ENCODE measurements at places on chromosomes 7 and 10.

DNA sequence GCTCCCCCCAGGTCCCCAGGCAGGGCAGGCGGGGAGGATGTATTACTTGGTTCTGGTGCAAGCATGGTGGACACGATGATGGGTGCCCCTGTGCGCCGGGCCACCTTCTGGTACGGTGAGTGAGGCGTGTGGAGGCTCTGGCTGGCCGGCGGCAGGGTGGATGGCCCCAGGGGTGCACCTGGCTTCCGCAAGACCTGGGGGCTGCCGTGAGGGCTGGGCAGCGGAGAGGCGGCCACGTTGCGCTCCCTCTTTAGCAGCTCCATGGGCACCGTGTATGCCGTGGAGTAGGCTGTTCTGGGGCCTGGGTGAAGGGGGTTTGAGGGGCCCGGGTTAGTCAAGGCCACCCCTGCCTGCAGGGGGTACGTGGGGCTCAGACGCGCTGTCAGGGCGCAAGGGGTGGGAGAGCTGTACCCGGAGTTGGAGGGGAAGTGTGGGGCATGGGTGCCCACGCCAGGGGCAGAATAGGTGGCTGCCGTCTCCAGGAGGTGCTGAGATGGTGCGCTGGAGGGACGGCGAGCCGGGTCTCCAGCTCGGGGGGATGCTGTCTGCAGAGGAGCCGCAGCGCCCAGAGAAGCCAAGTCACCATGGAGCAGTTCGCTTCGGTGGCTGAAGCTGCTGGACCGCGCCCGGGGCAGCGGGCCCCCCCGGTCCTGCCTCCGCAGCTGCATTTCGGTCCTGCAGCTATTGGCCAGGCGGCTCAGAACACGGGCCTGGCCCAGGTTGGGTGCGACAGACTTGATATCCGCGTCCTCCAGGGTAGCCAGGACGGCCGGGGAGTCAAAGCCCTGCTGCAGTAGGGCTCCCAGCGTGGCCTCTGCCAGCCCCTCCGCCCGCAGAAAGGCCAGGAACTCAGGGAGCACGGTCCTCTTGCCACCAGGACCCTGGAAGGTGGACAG lies 84.4 kb downstream of the ZRANB1 start:
- H3K36me3 ChIP-seq, result peaks cover 25% of the 10 kb centered on the region
- DNase-seq, result no peak
- peaks cover 13% of the 10 kb centered on the region for H3K4me1 ChIP-seq
- H3K27me3 ChIP-seq, result no peaks in the 10 kb centered on the region

GRCh38 chr7:39623732-39624441 lies 515 bp downstream of the RALA start:
- H3K36me3 ChIP-seq, result no peaks in the 10 kb centered on the region
- no peaks in the 10 kb centered on the region for H3K27me3 ChIP-seq
- peak overlapping the region; percentile 79 for H3K4me3 ChIP-seq
- peak overlapping the region; percentile 93 for H3K27ac ChIP-seq

GRCh38 chr7:86968618-86969017 lies 90.8 kb downstream of the ELAPOR2 start:
- no peaks in the 10 kb centered on the region for H3K4me1 ChIP-seq

DNA sequence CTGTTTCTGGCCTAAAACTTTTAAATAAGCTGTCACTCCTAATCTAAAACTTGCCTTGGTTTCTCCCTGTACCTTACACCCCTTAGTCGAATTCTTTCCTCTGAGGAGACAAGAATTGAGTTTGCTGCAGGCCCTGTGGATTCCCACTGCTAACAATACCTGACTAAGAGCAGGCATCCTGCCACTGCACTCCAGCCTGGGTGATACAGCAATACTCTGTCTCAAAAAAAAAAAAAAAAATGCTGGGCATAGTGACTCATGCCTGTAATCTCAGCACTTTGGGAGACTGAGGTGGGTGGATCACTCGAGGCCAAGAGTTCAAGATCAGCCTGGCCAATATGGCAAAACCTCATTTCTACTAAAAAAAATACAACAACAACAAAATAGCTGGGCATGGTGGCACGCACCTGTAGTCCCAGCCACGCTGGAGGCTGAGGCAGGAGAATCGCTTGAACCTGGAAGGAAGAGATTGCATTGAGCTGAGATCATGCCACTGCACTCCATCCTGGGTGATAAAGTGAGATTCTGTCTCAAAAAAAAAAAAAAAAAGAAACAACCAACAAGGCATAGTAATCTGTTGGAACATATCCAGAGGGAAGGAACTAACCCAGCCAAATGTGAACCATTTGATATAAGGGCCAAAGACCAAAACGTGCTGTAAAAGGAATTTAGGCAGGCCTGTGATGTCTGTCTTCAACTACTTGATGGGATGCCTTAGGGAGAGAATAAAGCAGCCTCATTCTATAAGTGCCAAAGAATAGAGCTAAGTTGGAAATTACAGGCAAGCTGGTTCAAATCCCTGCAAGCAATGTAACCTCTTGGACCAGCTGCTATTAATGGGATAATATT lies 732.7 kb upstream of the AUTS2 start:
- H3K27ac ChIP-seq, result no peak overlapping the region
- H3K4me3 ChIP-seq, result no peak overlapping the region
- H3K27me3 ChIP-seq, result no peaks in the 10 kb centered on the region
- no peak for DNase-seq

- no peaks in the 10 kb centered on the region for H3K27me3 ChIP-seq
- H3K4me3 ChIP-seq, result no peak overlapping the region
- peaks cover 12% of the 10 kb centered on the region for H3K4me1 ChIP-seq
- no peak for DNase-seq
- H3K27ac ChIP-seq, result no peak overlapping the region
Observed at GRCh38 chr7:5578495-5578894, 154.9 kb upstream of the TNRC18 start.

DNA sequence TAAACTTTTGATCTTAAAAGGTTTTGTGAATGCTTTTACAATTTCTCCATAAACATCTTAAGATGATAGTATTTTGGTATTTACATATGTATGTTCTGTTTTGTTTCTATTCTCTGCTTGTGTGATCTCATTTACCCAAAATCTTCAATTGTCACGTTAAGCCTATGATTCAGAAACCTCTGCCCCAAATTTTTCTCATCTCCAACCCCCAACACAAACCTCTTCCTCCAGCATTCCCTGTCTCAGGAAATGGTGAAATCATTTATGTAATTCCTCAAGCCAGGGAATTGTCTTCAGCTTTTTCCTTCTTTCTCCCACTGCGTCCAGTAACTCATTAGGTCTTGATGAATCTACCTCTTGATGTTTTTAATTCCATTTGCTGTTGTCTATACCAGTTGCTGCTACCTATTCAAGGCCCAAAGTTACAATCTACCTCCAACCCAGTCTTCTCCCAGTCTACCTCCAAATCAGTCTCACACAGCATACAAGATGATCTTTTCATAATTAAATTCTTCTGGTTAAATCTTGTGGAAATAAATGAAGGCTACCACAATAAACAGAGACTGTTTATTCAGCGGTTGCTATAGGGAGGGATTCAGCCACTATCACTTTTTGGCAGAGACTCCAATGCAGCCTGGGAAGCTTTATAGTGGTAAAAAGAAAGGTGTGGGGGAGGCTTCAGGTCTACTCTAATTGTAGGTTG lies 5.8 kb downstream of the CFAP69 start:
- no peak for DNase-seq
- H3K27ac ChIP-seq, result peak overlapping the region; percentile 55
- H3K4me1 ChIP-seq, result peaks cover 4% of the 10 kb centered on the region
- H3K4me3 ChIP-seq, result no peak overlapping the region
- no peaks in the 10 kb centered on the region for H3K36me3 ChIP-seq

DNA sequence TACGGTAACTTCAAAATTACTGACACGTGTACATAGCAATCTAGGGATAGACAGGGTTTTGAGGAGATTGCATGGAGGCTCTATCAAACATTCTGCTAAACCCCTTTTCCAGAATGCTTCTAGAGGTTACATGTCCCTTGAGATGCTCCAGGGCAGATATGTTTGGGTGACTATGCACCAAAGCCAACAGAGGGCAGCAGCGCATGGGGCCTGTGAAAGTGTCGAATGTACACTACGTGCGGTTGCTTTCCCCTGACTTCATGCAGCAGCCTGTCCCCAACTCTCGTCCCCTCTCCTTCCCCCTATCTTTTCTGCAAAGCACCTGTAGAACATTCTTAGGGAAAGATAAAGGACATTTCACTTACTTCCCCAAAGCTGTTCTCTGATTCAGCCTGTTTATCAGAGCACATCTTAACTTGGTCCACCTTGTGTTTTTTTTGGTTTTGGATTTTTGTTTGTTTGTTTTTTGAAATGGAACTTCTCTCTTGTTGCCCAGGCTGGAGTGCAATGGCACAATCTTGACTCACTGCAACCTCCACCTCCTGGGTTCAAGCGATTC lies 90.2 kb downstream of the UBE3C start:
- no peaks in the 10 kb centered on the region for H3K4me1 ChIP-seq
- H3K4me3 ChIP-seq, result no peak overlapping the region
- peaks cover 91% of the 10 kb centered on the region for H3K36me3 ChIP-seq
- no peak overlapping the region for H3K27ac ChIP-seq

GRCh38 chr7:82395147-82395546 lies 48.4 kb downstream of the CACNA2D1 start:
- no peak overlapping the region for H3K27ac ChIP-seq
- no peaks in the 10 kb centered on the region for H3K4me1 ChIP-seq
- no peak overlapping the region for H3K4me3 ChIP-seq
- H3K36me3 ChIP-seq, result no peaks in the 10 kb centered on the region

DNA sequence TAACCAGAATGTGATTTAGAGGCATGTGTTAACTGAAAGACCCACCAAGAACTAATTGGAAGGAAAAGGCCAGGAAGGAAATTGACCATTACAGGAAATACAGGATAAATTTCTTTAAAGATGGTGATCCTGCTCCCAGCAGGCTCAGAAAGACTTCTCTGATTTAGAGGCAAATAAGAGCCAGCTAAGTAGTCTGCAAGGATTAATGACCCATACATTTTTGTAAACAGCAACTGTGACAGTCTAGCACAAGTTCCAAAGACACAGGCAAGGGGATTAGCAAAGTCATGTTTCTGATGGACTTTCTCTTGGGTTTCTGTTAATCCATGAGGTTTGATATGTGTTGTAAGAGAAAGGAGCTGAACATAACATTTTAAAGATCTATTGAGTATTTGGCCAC lies 425.0 kb downstream of the HTR7 start:
- no peak for DNase-seq
- no peaks in the 10 kb centered on the region for H3K36me3 ChIP-seq
- H3K27ac ChIP-seq, result no peak overlapping the region
- no peaks in the 10 kb centered on the region for H3K27me3 ChIP-seq
- H3K4me1 ChIP-seq, result no peaks in the 10 kb centered on the region
- H3K4me3 ChIP-seq, result no peak overlapping the region

DNA sequence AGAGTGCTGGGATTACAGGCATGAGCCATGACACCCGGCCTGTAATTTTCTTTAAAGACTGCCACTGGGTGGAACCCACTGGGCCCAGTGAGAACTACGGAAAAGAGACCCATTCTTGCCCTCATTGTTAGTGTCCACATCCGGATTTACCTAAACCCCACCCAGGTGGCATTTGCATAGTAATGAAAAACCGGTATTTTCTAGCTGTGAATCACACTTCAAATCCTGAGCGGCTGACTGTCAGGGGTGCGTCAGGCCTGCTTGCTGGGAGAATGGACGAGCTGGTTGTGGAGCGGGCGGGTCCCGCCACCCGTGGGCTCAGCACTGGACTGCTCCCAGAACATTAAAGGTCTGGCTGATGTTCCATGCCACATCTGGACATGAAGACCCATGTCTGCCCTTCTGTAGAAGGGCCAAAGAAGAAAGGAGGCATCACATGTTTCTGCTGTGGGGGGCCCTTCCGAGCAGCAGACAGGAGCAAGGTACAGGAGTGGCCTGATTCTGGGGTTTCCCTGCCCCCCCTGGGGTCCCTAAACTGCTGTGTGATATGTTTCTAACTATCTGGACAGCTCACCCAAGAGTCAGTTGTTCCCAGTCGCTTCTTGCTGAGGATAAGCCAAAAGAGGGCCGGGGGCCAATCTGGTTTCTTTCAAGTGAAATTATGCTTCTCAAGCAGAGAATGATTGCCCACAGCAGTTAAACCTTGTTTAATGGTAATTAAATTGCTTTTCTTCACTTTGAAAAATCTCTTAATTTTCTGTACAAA lies 46.4 kb downstream of the KIAA1217 start:
- H3K27me3 ChIP-seq, result no peaks in the 10 kb centered on the region
- no peak overlapping the region for H3K4me3 ChIP-seq
- H3K27ac ChIP-seq, result no peak overlapping the region
- H3K4me1 ChIP-seq, result peaks cover 4% of the 10 kb centered on the region
- no peak for DNase-seq
- H3K36me3 ChIP-seq, result no peaks in the 10 kb centered on the region

DNA sequence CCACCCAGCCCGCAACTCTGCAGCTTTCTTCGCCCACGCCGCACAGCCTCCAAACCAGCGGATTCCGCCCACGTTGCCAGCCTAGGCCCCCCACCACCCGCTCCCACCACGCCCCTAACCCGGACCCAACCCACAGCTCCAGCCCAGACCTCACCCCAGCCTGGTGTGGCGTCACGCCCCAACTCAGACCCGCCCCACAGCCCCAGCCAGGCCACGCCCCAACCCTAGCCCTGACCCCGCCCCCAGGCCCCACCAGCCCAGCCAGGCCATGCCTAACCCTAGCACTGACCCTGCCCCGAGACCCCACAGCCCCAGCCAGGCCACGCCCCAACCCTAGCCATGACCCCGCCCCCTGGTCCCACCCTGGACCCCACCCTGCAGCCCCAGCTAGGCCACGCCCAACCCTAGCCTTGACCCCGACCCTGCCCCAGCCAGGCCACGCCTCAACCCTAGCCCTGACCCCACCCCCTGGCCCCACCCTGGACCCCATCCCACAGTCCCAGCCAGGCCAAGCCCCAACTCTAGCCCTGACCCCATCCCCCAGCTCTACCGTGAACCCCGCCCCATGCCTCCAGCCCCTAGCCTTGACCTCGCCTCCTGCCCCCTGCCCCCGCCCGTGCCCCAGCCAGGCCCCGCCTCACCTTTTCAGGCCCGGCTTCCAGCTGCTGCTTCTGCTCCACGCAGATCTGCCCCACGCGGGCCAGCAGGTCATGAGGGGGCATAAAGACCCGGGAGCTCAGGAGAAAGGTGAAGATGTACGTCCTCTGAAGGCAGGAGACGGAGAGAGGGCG lies 64.0 kb downstream of the RASGEF1A start:
- no peaks in the 10 kb centered on the region for H3K27me3 ChIP-seq
- no peaks in the 10 kb centered on the region for H3K36me3 ChIP-seq
- H3K4me3 ChIP-seq, result peak overlapping the region; percentile 52
- peak; percentile 80 for DNase-seq
- H3K27ac ChIP-seq, result no peak overlapping the region

DNA sequence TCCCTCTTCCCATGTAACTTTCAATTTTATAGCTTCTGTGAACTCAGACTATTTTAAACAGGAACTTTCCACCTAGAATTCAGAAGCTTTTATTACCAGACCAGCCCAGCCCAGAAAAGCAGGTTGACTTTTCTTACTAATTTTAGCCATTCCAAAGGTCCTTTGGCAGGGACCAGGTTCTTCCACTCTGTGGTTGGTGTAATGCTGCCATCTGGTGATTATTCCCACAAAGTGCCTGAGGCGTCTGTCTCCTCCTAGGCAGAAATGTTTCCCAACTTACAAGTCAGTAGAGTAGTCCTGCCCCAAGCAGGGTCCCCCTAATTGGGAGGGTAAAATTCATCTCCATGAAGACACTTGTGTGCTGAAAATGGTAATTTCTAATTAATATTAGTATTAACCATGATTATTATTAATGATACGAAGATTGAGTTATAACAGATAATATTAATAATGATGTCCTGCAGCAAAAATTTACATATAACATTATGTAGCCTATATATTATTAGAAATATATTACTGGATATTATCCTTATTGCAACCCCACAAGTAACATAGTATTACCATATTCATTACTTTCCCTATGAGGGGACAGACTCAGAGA lies 53.0 kb upstream of the PPP1R17 start:
- no peaks in the 10 kb centered on the region for H3K4me1 ChIP-seq
- H3K27me3 ChIP-seq, result no peaks in the 10 kb centered on the region
- H3K36me3 ChIP-seq, result no peaks in the 10 kb centered on the region
- no peak for DNase-seq
- H3K4me3 ChIP-seq, result no peak overlapping the region
- no peak overlapping the region for H3K27ac ChIP-seq

All from upper lobe of right lung (tissue), 1 donor.